ACHN (cell line): ENCODE measurements at places on chromosomes 1 and 21.

DNA sequence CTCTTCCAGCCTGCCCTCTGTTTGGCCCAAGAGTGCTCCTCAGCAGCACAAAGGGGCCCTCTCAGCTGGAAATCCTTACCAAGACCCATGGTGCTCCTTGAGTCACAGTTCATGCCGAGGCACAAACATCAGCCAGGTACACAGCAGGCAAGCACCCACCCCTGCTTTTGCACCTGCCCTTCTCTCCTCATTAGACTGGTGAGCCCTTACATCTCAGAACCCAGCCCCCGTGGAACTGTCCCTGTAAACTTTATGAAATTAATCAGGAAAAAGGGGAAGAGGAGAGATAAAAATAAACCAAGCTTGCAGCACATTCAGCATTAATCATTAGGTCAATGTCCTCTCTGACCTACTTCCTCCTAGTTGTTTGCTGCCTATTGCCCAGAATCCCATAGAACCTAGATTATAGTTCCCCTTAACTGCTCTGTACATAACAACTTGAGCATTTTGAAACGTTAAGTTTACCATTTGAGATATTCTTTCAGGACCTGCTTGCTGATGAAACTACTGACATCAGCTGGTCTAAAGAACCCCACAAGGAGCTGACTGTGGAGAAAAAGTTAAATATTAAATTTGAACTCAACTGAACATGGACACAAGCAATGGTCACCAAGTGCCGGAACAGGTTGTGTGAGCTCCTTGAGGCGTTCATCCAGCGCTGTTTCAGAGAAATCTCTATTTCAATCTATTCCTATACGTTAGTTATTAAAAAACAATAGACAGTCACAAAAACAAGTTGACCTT, 738.4 kb downstream of the MATN1 start:
- peak; percentile 15 for DNase-seq

DNA sequence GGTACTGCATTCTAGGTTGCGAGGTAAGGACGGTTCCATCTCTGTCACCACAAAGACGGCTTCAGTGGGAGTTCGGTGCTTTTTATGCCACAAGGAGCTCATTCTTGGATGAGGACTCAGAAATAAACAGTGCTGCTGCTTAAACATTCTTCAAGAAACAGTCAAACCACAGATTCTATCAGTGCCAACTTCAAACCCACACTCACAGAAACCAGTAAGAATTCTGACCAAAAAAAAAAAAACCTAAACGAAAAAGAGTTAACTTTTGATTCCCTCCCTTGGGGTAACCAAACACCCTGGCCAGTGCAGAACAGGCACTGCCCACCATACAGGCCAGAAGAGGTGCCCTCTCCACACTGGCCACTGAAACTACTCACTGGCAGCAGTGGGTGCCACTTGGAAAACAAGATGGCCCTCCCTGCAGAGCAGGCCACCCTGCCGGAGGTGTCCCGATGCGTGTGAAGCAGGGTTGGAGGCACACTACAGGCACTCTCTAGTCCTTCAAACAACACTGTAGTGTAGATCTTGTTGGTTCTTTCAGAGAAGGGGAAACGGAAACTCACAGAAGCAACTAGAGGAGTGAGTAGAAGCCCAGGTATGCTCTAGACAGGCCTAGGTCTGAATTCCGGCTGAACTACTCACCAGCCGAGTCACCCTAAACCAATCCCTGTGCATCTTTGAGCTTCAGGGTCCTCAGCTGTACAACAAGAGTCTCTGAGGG, 87.3 kb upstream of the TLR5 start:
- peak; percentile 29 for DNase-seq

DNA sequence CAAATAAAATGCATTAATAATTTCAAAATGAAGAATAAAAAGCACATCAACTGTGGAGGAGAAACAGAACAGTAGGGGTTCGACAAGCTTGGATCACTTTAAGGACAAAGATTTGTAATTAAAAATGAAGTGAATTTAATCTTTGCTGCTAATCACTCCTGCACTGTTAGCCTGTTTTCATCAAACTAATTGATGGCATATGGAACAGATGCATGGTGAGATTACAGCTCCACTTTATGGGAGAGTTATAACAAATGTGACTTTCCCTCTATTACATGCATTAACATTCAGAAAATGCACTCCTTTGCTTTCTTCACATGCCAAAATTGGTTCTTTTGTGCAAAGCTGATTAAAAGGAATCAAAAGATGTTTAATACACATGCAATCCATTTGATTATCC, 207.2 kb upstream of the C21orf91 start:
- DNase-seq: no peak

GRCh38 chr1:53708687-53709086, 30.3 kb downstream of the GLIS1 start:
- DNase-seq: no peak

DNA sequence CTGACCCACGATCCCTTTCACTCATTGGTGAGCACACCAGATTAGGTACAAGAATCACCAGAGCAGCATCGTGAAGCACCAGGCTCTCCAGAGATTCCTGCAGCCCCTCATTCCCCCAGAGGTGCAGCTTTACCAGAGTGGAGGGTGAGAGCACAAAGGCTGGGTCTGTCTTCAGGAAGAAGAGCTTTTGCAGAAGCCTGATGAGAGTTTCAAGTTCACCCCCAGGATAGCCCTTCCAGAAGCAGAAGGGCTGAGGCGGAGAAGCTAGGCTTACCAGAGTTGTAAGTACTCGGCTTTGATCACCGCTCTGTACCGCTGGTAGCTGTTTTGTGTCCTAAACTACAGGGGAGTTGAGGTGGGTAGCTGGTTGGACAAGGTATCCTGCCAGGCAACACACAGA, 3.1 kb downstream of the TSSK3 start:
- DNase-seq: no peak

GRCh38 chr1:208324005-208324404, 79.8 kb upstream of the PLXNA2 start:
- no peak for DNase-seq

DNA sequence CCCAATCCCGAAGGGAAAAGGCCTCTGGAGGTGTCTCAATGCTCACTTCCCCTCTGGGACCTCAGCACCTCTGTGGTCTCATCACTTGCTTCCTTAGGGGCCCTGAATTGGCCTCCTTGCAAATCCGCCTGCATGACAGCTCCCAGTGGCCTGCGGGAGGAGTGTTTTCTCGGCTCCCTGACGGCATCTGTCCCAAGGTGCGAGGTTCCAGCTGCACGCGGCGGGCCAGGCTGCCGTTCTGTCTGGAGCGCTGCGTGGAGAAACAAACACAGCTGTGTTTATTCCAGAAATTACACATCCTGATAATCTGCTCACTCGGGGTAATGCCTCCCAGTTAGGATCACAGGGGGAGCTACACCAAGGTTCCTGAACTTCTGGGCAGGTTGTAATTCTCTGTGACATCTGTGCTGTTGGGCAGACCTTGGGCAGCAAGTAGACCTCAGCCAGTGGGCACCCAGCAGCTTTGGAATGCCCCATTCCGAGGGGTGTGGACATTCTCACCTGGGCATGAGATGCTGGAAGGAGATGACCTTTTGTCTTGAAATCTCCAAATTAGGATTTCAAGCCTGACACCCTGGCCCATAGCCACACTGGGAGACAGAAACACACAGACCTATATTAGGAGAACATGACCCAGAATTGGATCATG, 18.2 kb downstream of the EPHB2 start:
- no peak for DNase-seq

- peak; percentile 62 for DNase-seq
Observed at GRCh38 chr21:33886321-33886720, 29.3 kb downstream of the ATP5PO start.

DNA sequence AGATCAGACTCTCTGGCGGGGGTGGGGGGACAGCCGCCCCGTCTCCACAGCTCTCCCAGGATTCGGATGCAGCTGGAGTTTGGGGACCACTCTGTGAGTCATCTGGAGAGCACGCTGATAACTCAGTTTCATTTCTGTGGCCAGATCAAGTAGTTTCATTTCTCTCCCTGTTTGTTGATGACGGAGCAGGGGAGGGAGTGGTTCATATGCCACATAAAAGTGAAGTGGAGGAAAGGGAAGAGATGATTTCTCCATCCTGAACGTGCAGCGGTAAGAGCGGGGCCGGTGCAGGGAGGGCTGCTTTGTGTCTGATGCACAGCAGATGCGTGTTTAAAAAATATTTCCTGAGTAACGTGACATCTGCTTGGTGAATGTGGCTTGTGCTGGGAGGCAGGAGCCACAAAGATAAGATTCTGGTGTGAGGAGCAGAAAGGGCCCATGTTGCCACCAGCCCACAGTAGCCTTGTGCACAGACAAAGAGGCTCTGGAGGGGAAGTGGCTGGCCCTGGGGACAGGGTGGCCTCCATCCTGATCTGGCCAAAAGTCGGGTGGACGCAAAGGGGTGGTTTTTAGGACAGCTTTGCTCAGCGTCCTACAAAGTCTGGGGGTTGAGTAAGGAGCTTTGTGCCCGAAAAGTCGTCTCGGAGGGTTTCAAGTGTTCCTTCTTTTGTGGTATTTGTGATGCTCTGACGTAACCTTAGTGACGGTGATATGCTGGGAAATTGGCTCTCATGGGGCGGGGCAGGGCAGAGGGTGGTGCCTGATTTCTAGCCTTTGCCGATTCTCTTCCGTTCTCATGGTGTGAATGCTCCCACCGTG, at the start of gene MX2:
Gene MX2, plus strand, starts transcription at position 242 of the 819 bp plus-strand sequence. CDS start 14,880 bp downstream, outside the sequence.
- no peak for DNase-seq

DNA sequence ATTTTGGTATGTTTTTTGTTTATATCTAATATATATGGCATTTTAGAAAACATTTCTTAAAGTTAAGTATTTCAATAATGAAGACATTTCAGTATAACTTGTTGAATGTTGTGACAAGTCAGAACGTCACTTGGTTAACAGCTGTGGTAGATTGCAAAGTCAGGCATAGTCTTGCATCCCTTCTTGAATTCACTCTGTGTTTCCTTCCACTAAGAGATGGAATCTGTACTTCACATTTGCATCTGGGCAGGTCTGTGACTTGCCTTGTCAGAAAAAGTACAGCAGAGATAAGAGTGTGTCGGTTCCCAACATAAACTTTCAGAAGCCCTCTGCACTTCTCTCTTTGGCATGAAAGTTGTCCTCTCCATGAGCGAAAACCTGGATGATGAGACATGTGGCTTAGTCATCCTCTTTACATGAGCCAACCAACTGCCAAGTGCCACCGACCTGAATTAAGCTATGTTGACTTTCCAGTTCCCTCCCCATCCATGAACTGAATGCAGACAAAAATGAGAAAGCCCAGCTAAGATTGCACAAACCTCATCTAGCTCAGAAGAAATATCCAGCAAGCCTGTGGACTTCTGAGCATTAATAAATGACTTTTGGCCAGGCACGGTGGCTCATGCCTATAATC, 1730.2 kb downstream of the MRPL39 start:
- DNase-seq: no peak

GRCh38 chr21:28418726-28419514, 573.8 kb downstream of the LTN1 start:
- DNase-seq: no peak

- no peak for DNase-seq
Observed at GRCh38 chr1:42737257-42737656, 2.8 kb downstream of the CLDN19 start.

DNA sequence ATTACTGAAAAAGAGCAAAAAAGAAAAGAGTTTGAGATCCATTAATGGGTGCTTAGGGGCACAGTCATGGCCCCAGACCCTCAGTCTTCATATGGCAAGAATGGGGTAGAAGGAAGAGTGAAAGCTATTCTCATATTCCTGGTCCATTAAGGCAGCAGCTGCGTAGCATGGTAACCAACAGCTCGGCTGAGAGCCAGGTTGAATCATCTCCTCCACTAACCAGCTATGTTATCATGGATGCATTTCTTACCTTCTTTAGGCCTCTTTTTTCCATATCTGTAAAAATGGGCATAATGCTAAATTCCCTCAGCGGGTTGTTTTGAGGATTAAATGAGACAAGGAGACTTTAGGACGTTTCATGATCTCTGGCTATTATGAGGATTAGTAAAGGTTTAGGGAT, 15.0 kb upstream of the SARS1 start:
- peak; percentile 31 for DNase-seq

DNA sequence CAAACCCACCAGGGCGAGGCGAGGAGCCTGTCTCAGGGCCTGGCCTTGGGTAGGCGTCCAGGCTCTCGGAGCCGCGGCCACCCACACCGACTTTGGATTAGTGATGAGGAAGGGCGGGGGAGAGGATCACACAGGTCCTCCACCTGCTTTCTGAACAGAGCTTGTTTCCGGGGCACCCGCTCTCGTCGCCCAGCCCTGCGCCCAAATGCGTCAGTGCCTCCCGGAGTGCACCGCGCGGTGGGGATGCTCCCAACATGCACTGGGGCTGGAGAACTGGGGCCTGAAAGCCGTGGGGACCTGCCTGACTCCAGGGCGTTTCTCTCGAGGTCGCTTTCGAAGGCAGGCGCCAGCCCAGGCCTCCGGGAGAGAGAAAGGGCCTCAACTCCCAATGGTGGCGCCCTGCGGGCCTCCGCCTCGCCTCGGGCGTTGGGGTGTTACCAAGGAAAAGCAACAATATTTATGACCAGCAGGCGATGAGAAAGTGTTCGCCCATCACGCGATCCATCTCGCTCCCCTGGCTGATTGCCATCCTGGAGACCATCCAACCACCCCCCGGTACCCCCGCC, 8.9 kb upstream of the LHX8 start:
- no peak for DNase-seq

DNA sequence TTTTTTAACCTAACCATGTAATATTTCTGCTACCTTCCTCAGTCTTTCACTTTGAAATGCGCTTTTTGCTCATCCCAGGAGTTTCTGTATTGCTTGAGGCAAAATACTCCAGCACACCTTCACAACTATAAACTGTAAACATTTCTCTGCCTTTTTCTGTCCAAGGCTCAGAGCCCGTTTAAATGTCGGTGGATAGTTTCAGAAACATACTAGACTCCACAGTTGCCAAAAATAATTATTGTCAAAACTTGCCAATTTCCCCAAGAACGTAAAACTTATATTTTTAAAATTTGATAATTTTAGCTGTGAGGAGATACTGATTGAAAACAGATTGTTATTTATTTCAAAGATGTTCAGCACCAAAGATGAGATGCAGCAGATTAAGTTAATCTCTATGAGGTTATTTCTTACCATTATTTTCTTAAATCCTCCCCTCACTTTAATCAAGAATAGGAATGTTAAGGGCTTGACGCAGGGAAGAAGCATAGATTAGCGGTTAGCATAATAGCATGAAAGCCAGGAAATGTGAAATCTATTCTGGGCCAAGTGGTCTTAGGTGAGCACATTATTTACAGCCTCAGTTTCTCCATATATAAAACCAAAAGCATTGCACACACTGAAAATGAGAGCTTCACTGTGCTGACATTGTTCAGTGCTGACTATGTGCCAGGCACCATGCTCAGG, 91.5 kb upstream of the ESRRG start:
- no peak for DNase-seq

- peak; percentile 68 for DNase-seq
Observed at GRCh38 chr1:192477630-192478029, 97.9 kb upstream of the RGS1 start.
